ENCODE measurements at places on chromosomes 12 and 14.
A peak's percentile ranks its signal among the peaks of the same experiment; 100 is the strongest.

DNA sequence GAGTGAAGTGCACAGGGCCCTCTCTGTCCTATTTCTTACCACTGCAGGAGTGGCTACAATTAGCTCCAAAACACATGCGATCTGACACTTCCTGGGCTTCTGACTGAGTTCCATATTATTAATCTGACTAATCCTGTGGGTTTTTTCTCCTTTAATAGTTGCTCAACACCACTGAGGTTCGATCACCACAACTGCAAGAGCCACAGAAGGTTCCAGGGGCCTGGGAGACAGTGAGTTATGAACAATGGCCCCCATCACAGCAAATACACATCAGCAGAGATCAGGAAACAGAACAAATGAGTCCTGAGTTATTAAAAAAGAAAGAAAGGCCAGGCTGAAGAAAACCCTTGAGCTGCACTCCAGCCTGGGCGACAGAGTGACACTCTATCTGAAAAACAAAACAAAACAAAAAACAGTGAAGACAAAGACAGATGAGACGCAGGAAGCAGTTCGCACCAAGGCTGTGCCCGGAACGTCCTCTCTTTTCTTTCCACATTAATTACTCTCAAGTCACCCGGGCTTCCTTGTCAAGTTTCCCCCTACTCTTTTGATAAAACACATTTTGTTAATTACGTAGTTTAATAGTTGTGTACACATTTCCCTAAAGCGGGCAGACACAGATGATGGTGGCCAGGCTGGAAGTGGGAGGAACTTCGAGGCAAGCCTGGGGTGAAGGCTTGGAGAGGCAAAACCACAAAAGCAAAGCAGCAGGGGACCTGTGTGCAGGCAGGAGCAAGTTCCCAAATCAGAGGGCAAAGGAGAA is 42.7 kb downstream of the CDC42BPB start:
- DNase-seq, result peak; percentile 72

DNA sequence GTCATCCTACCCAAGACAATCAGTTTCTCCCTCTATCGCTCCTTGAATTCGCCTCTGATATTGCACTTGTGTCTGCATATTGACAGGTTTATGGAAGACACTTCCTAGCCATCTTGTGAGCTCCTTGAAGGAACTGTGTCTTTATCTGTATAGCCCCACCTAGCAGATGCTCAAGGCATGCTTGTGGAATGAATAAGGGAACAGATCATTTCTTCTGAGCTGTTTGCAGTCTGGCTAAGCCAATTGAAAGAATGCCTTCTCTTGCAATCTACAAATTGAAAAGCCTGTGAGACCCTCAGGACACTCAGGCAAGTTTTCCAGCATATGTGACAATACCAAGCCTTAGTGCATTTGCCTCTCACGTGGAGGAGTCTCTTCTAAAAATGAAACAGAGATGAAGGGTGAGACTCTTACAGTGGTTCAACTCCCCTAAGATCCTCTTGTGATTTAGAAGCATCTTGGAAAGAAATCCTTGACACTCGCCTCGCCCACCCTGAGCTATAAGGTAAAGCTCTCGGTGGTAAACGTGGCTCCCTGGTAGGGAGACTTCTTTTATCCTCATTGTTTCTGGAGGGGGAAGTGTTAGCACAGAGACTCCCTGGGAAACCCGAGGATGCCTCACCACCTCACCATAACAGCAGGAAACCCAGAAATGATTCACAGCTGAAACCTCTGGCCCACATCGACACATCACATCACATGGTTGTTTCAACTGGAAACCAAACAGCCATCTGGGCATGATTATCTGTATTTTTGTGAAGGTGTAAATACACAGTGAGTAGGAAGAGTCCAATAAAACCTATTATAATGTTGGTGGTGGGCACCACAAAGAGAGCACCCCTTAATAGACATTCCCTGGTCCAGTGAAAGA is 112.3 kb upstream of the BCL2L14 start:
- peak; percentile 95 for DNase-seq

GRCh38 chr14:68658943-68659931 is 133.6 kb downstream of the ZFP36L1 start:
- no peak for DNase-seq

- DNase-seq, result no peak
Observed at GRCh38 chr12:4769073-4769472, 48.9 kb downstream of the GALNT8 start.

GRCh38 chr12:116639765-116640164 is 80.6 kb downstream of the MAP1LC3B2 start:
- peak; percentile 30 for DNase-seq
